Stimulated activated CD8-positive, alpha-beta memory T cell treated with anti-CD3 and anti-CD28 coated beads, Interleukin-7, amount 100 ng/mL, for 1 hour (primary cell): ENCODE measurements at places on chromosomes 1 and 21.

GRCh38 chr1:194940336-194941030, 1667.8 kb downstream of the KCNT2 start:
- DNase-seq, result no peak

DNA sequence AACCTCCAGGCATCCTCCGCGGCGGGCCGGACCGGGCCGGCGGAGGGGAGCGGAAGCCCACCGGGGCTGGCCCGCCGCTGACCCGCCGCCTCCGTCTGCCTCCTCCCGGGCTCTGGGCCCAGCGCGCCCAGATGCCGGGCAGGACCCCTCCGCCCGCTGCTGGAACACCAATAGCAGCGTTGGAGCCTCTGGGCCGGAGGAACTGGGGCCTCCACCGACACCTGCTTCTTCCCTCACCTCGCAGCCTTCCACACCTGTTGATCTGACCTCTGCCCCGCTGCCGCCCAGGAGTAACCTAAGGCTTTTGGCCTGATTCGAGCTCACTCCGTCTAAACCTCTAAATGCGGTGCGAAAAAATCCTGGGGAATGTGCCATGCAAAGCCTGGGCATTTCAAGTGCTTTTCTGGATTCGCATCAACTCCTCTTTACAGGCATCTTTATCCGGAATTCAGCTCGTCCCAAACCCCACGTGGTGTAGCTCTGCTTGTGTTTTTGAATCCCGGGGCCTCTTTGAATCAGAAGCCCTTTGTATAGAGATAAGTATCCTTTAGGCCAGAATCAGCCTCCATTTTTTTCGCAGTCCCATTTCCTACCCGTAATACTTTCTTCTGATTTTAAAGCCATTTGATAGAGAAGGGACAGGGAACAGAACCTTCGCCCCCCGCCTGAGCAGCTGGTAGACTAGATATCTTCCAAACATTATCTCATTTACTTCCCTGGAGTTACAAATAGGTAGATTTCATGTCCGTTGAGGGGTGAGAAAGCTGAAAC, 680 bp upstream of the CNN3 start:
- no peak for DNase-seq

GRCh38 chr1:187236676-187237075, 407.9 kb downstream of the PLA2G4A start:
- no peak for DNase-seq

DNA sequence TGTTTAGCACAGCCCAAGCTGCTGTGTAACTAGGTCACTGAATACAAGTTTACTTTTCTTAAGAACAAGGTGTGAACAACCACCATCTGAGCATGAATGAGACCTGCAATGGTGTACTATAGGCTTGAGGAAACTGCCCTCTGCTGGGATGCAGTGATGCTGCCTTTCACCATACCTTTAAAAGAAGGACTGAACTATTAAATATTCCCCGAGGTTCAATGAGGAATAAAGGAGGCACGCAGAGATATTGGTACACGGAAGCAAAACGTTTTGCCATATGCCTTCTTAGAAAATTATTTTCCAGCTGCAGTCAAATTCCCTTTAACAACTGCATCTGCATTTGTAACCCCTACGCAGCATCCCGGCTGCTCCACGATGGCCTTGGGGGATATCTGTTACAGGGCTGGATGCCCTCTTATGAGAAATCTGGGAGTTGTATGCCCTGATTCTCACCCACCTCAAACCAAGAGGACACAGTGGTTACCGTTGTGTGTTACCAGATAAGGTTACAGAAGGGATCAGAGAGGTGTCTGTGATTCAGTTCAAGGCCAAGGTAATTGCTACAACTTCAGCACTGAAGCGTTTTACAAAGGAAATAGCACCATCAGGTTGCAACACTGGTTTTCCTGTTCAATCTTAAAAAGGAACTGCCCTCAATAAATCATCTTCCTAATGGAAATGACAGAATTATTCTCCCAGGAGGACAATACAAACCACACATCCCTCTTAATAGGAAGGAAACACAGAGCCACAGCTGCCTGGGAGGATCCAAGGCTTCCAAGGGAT, 470.5 kb downstream of the LTN1 start:
- DNase-seq, result no peak

- no peak for DNase-seq
Measured at GRCh38 chr1:244313346-244313745, 138.4 kb downstream of the ADSS2 start.

GRCh38 chr1:13797397-13797796, 97.4 kb downstream of the PRDM2 start:
- DNase-seq, result no peak

GRCh38 chr1:61372944-61373343, 290.6 kb downstream of the NFIA start:
- no peak for DNase-seq

DNA sequence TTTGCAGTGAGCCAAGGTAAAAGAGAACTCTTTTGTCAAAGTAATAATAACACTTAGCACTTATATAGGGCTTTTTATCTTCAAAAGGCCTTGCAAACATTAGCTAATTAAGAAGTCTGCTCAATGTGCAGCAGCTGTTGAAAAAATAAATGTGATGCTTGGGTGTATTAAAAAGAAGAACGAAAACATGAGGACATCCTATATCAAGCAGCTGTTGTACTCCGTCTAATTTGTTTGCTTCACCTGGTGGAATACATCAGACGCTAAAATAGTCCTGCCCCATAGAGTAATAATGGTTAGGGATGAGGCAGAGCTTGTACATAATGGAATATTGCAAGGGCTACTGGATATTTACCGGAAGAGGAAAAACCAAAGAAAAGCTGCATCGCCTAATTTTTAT, 299.5 kb downstream of the ST6GALNAC3 start:
- DNase-seq, result no peak

DNA sequence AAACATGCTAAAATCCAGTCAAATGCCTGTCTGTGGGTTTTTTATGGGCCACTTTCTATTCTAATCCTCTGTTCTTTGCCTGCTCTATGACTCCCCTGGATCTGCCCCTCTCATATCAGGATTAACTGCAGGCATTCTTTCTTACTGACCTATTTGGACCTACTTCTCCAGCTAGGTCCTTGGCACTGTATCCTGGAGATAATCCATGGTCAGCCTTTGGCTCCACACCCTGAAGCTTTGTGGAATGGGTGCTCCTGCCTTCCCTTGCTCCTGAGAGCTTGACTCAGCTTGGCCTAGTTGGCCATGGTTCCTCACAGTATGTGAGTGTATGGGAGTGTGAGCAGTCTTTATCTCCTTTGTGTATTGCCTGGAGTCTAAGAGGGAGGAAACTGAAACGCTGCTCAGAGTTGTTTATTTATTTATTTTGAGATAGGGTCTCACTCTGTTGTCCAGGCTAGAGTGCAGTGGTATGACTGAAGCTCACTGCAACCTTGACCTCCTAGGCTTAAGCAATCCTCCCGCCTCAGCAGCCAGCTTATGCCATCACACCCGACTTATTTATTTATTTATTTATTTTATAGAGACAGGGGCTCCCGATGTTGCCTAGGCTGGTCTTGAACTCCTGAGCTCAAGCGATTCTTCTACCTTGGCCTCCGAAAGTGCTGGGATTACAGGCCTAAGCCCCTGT, 28.7 kb upstream of the CDC14A start:
- DNase-seq, result no peak

DNA sequence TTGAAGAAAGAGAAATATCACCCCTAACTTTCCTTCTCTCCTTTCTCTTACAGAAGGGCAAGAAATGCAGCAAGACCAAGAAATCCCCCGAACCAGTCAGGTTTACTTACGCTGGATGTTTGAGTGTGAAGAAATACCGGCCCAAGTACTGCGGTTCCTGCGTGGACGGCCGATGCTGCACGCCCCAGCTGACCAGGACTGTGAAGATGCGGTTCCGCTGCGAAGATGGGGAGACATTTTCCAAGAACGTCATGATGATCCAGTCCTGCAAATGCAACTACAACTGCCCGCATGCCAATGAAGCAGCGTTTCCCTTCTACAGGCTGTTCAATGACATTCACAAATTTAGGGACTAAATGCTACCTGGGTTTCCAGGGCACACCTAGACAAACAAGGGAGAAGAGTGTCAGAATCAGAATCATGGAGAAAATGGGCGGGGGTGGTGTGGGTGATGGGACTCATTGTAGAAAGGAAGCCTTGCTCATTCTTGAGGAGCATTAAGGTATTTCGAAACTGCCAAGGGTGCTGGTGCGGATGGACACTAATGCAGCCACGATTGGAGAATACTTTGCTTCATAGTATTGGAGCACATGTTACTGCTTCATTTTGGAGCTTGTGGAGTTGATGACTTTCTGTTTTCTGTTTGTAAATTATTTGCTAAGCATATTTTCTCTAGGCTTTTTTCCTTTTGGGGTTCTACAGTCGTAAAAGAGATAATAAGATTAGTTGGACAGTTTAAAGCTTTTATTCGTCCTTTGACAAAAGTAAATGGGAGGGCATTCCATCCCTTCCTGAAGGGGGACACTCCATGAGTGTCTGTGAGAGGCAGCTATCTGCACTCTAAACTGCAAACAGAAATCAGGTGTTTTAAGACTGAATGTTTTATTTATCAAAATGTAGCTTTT, 2.4 kb downstream of the CCN1 start:
- DNase-seq, result no peak

- DNase-seq, result no peak
Measured at GRCh38 chr1:94396356-94397010, 21.7 kb upstream of the ABCD3 start.

DNA sequence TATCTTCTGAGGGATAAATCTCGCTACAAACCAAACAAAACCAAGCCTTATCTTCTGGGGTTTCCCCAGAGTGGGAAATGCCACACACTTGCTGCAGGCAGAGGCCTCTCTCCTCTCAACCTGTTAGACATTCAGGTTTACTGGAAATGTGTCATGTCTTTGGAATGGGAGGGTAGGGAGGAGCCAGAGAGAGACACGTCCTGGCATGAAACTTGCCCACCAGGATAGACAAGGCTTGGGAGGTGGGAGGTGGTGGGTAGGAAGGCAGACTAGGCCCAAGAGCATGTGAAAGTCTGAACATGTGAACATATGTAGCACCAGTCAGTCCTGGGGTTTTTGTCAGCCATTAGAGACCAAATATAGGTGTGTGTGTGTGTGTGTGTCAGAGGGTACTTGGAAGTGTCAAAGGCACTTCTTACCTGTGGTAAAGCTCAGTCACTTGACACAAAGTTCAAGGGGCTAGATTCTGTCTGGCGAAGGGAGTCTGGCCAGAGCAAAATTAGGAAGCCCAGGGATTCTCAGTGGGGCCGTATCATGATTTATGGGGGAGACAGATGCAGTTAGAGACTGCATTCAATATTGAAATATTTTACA, 32.4 kb upstream of the PIGC start:
- DNase-seq, result no peak

DNA sequence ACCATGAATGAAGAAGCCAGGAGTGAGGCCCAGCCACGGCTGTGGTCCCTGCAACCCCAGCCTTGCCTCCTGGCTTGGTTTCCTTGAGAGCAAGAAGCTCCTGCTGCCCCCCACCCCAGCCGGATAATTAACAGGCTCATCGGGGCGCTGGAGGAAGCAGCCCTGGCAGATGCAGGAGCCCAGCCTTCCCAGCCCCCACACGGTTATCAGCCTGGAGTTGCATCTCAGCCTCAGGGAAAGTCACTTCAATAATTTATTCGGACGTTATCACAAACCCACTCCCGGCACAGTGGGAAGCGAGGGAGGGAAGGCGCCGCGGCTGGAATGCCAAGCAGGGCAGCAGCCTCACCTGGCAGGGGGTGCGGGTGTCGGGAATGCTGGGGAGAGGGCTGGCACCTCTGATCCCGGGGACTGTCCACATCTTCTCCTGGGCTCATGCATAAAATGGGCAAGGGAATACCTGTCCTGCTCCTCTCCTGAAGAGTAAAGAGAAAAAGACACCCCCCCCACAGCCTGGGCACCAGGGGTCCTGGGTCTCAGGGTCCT, 43.3 kb upstream of the LRP8 start:
- DNase-seq, result no peak

DNA sequence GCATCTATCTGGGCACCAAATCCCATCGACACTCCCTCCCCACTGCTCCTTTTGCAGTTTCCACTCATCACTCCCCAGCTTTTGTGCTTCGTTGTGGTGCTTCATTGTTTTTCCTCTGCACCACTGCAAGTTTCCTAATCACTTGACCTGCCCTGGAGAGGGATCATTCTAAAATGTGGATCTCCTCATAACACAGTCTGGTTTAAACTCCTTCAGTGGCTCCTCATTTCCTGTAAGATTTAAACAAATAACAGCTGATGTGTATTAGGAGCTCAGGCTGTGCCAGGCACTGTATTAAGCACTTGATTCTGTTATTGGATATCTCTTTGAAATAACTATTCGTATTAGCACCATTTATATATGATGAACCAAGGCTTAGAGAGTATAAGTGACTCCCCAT, 51.3 kb downstream of the MAP10 start:
- DNase-seq, result no peak

- no peak for DNase-seq
Measured at GRCh38 chr1:2528966-2529783, 888 bp downstream of the HES5 start.

- no peak for DNase-seq
Measured at GRCh38 chr1:208652296-208653160, 408.3 kb upstream of the PLXNA2 start.

DNA sequence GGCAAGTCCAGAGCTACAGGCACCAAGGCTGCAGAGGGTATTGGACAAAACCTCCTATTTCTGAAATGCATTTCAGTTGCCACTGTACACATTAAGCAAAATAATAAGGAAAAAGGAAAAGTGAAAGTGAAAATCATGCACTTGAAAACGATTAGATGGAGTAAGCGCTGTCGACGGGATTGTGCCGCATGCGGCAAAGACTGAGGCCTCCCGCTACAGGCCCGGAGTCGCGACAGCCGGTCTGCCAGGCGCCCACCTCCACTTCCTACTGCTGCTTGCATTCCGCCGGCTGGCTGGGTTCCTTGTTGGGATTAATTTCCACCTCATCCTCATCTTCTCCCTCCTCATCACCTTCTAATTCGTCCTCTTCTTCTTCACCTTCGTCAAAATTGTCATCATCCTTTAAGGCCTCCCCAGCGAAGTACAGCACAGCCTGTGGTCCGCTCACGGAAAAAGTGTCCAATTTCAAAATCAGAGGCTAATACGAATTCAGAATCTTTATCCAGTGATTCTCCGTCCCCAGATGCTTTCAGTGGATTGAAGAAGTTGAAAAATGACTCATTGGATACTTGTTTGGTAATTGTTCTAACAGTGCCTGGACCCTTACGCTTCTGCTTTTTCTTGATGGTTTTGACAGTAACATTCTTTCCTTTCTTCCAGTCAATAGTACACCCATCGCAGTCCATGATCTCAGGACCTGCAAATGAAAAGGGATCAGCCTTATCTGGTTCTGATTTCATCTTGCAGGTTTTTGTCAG, 38.0 kb downstream of the CD58 start:
- no peak for DNase-seq

DNA sequence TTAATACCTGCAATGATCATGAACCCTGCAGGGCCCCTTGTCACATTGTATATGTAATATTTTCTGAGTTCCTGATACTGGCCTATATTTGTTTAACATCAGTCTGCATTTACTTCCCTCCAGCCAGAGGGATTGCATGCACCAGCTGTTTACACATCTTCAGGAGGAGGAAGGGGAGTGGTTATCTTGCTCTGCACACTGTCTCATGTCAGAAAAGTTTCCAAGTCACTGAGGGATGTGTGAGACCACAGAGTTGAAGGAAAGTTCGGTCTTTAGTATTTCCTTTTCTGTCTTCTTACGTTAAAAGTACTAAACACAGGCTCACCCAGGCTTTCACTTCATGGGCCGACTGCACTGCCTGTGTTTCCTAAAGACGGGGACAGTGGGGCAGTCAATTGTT, 574.1 kb downstream of the LMO4 start:
- no peak for DNase-seq
